ENCODE measurements at places on chromosomes 7 and 10.

GRCh38 chr10:96767611-96768010 lies 47.3 kb upstream of the PIK3AP1 start:
- DNase-seq, result no peak

DNA sequence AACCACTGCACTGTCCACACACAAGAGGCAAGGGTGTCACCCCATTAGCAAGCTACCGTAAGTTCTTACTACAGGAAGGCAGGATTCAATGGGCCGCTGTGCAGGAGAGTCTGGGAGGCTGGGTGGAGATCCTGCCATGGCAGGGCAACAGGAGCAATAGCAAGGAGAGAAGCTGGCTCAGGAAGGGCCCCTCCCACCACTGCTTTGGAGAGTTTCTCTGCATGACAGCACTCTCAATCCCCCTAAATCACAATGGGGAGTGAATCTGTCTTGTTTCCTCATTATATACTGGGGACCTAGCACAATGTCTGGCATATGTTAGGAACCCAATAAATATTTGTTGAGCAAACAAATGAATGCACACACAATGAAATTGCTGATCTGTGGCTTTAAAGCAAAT lies 83.2 kb upstream of the SFMBT2 start:
- no peak for DNase-seq

DNA sequence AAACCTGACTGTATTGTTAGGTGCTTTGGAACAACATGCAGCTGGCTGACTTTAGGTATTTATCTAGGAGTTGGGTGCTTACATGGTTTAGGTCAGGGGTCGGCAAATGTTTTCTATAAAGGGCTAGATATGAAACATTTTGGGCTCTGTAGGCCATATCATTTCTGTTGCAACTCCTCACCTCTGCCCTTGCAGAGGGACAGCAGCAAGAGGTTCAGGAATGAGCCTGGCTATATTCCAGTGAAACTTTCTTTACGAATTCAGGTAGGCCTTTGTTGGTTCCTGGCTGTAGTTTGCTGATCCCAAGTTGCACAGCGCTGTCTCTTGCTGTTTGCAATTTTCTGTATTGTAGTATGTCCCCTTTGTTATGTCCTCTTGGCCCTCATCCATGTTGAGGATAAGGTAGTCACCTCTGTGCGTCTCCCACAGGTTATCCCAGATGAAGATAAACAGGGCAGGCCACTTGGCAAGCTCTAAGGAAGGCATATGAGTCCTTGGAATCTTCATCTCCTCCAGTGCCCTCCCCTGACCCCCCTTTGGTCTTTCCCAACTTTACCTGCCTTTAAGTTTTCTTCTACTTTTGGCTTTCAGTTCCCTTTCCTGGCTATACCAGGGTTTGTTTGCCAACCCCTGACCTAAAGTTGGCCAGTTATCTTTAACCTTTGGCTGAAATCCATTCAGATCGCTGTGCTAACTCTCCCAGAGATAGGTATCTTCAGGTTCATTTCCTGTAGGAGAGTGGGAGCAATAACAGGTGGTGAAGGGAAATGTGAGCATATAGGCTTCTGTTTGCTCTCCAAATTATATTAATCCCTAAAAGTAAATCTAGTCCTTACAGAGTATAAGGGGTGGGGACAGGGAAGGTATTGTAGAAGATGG lies 36.1 kb downstream of the SGPL1 start:
- no peak for DNase-seq

- DNase-seq, result no peak
Measured at GRCh38 chr10:71647526-71648253, 71.9 kb downstream of the C10orf105 start.

GRCh38 chr10:51767103-51767763 lies 67.8 kb upstream of the CSTF2T start:
- DNase-seq, result peak; percentile 11

- peak; percentile 47 for DNase-seq
Measured at GRCh38 chr10:122435212-122435827, 19.1 kb upstream of the ARMS2 start.

- DNase-seq, result peak; percentile 71
Measured at GRCh38 chr7:17015598-17016031, 133.8 kb upstream of the AGR3 start.
